ENCODE measurements at places on chromosomes 3 and 15.

- DNase-seq = no peak
These were observed 44.2 kb downstream of the CMTM8 start for GRCh38 chr3:32282578-32283154.

DNA sequence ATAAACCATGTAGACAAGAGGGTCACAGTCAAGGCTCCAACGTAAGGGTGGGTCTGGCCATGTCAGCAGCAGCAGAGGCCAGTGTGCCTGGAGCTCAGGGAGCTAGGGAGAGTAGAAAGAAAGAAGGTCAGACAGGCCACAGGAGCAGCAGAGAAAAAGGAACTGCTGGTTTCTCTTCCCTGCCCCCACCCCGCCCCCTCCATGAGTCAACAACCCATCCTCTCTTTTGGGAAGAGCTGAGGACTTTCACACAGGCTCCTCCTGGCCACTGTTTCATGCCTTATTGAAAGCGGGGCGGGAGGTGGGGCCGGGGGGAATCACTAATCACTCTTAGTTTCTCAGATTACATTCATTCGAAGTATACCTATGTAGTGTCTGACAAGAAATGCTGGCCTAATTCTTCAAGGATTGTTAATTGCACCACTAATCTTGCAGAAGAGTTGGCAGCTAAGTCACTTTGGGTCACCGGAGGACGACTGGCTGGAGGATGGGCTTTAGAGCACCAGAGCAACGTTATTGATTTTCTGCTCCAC lies 9.1 kb upstream of the SCG3 start:
- DNase-seq = no peak

DNA sequence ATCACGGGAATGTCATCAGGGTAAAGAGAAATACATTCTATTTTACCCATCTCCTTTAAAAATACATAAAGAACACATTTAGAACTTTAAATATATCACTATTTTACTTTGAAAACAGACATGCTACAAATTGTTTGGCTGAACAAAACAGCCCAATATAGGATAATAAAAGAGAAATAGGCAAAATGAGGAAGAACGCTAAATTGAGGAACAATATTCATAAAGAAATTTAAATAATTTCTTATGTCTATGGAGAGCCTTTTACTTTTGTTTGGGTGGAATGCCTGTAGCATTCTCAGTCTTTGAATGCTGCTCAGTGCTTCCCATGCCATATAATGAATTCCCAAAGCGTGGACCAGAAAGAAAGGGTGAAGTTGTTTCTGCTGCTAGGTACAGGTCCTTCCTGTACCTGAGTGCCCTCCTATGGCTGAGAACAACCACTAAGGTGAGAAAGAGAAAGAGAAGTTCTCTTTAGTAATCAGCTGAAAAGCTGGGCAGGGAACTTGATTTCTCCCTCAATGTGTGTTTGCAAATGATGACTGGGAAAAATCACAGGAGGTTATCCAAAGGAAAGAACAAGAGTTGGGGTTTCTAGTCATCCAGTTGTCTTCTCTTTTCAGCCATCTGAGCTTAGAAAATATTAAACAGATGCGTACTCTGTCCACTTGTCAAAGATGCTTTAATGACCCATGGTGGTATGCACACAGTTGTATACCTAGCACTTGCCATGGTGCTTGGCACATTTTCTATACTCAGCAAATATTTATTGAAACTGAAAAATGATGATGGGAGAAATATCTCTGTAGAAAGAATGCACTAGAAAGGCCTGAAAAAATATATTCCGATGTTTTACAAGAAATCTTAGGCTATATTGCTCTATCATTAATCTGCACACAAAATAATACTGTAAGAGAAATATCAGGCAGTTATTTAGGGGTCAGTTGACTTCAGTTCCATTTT lies 404.6 kb downstream of the TIGIT start:
- DNase-seq = no peak

DNA sequence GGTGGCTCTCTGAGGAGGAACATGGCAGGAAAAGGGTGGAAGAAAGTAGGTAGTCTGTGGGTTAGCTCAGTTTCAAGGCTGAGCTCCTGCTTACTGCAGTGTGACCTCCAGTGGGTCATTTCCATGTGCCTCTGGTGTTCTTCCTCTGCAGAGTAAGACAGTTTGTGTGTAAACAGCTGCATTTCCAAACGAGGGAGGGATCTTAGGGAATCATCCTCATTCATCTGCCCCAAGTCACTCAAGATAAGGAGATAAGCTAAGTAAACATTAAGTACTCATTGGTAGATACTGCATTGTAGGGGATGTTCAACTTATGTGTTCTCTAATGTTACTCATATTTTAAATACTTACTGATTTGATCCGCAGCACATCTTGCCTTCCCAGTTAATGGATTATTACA lies 83.6 kb downstream of the CLSTN2 start:
- no peak for DNase-seq

DNA sequence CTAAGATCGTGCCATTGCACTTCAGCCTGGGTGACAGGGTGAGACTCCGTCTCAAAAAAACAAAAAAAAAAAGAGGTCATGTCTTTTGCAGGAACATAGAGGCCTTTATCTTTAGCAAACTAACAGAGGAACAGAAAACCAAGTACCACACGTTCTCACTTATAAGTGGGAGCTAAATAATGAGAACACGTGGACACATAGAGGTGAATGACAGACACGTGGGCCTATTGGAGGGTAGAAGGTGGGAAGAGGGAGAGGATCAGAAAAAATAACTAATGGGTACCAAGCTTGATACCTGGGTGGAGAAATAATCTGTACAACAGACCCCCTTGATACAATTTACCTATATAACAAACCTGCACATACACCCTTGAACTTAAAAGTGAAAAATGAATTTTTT lies 401.4 kb upstream of the NAALADL2 start:
- DNase-seq = no peak

DNA sequence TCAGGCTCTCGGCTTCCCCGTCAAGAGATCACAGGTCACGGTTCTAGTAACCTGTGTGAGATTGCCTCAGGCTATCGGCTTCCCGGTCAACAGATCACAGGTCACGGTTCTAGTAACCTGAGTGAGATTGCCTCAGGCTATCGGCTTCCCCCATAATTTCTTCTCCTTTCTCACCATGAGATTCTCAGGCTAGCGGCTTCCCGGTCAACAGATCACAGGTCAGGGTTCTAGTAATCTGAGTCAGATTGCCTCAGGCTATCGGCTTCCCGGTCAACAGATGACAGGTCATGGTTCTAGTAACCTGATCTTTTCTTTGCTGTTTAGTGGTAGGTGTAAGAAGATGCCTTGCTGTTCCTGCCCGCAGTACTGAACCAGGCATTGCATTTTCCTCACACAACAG lies 418.2 kb upstream of the ZNF717 start:
- no peak for DNase-seq

DNA sequence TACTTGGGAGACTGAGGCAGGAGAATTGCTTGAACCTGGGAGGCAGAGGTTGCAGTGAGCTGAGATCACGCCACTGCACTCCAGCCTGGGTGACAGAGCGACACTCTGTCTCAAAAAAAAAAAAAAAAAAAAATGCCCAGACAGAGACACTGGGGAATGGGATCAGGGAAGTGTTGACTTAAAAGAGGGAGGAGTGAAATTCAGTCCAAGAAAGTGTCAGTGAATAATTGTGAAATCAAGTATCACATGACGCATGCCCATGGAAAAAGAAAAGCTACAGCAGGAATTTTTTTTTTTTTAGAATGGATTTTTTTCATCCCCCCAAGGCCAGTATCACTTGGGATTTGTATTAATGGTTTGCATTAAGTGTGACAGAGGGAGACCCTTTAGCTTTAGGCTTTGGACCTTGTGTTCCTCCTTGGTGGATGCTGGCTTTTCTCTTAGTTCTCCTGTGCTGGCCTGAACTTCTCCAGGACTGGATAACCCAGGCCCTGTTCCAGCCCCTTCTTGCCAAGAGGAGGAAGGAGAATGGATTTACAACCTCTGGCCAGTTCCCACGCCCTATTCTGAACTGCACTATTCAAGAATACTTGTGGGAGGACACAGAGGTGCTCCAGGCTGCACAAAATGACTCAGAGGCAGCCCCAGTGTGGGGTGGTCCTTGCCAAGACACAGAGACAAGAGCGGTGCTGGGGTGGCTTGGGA lies 36.7 kb upstream of the ZNF774 start:
- DNase-seq = peak; percentile 47
